Skin of body (tissue), 3 donors: ENCODE measurements at places on chromosomes 2 and 18.

- DNase-seq: peak; percentile 72
Observed at GRCh38 chr18:23231340-23232021, 96.2 kb downstream of the CABLES1 start.

DNA sequence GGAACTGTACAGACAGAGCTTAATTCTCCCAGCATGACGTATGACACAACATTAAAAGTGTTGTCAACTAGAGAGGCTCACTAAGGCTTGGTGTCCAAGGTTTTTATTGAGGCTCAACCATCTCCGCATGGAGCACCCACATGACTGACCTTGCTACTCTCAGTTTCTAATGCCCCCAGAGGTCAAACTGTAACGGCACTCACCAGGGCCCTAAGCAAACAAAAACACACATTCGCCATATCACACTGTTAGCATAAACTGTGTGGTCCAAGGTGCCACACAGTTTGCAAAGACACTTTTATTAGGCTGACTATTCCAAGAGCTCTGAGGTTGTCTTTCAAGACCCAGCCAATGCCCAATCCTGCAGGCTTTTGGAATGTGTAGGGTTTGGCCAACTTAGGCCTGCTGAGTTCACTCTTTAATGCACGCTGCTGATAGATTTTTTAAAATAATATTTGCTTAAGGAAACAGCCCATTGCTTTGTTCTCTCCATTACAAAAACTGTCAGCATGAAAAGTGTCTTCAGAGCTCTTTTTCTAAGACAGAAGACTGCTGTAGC lies 114.9 kb downstream of the DSC3 start:
- no peak for DNase-seq

DNA sequence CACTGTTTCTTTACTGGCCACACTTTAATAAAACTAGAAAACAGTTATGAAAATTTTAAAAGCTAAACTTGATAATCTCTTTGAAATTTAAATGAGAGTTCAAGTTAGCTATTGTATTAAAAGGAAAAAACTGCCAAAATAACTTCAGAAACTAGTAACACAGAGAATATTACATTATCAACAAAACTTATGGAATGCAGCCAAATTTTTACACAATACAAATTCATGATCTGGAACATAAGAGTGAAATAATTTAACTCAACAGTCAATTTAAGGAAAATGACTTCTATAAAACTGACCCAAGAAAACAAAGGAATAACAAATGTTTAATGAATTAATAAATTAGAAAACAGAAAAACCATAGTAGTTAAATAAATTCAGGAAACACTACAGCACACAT lies 65.0 kb downstream of the TCF4 start:
- no peak for DNase-seq

DNA sequence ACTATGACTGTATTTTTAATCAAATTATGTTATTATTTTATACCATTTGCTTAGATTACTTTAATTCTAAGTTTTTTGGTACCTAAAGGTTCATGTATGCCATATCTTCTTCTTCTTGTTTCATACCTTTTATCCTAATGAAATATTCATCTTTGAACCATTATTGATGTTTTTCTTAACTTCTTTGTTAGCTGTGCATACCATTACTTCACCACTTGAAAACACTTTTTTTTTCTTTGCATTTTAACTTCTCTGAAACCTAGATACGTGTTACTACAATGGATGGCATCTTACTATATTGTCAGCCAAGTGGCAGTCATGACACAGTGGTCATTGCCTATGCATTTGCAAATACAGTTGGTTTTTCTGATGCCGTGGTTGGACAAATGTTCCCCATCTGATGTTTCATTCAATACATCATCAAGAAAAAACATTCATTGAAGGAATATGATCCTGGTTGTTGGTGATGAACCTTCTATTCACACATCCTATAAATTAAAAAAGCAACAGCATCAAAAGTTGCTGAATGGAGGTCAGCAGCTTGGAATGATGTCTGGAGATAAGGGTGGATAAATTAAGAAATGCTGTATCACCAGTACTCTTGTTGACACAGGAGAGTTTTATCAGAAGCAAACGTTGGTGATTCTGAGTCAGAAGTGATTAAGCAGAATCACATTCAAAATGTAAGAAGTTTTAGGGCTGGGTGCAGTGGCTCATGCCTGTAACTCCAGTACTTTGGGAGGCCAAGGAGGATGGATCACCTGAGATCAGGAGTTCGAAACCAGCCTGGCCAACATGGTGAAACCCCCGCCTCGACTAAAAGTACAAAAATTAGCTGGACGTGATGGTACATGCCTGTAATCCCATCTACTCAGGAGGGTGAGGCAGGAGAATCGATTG lies 7.4 kb downstream of the IL36A start:
- no peak for DNase-seq

DNA sequence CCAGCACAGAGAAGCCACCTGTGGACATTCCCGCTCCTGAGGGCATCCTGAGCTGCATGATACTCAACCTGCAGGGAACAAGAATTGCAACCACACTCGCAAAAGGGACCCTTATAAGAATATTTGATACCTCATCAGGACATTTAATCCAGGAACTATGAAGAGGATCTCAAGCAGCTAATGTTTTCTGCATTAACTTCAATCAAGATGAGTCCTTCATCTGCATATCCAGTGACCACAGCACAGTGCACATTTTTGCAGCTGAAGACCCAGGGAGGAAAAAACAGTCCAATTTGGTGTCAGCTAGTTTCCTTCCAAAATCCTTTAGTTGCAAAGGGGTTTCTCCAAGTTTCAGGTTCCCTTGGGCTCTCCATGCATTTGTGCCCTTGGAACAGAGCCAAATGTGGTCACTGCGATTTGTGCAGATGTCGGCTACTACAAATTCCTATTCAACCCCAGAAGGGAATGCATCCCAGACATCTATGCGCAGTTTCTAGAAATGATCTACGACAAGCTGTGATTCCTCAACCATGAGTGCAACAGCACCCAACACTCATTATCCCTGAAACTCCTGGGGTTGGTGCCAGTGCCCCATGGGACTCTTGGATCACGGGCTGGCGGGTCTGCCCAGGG lies 23.3 kb upstream of the FHOD3 start:
- no peak for DNase-seq

DNA sequence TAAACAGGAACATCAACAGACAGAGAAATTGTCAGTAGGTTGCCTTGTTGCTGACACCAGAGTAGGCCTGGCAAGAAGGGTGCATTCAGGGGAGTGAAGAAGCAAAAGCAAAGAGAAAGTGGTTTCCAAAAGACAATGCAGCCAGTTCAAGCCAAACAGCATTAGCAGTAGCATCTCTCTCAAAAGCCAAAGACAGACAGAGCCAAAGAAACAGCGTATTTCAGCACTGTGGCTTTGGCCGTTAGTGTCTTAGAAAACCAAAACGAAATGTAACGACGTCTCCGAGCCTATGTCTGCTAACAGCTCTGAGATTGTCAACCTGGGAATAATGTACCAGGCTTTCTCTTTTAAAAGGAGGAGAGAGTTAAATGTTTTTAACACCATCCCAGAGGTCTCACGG lies 178.6 kb downstream of the NRP2 start:
- no peak for DNase-seq
